ENCODE measurements at places on chromosomes 6 and 20.

DNA sequence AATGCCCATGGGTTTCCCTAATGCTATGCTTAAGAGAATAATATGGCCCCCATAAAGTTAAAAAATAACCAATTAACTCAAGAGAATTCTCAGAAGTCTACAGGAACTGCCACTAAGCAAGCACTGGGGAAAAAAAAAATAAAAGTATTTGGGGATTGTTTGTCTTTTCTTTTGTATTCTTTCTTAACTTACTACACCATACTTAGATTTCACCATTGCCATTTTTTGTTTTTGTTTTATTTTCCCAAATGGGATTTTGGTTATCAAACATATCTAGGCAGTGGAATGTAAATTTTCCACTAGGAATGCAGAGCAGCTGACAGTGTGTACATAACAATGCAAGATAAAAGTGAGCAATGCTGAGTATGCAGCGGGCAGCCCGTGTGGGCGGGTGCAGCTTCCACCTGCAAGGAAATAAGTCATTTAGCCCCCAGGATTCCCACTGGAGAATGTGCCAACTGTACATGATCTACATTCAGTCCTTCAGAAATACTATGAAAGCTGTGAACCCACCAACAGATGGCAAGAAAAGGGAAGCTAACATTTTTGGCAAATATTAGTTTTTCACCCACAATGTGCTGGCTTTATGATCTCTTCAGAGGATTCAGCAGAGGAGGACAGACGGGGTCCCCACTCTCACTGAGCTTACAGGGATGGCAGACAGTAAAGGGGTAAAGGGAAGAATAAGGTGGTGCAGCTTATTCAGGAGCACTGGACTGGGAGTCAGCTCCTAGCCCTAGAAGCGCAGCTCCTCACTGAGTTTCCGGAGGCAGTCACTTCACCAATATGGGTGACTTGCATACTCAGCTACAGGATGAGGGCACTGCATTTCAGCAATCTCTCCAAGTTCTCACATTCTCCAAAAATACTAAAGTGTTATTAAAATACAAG is 44.4 kb downstream of the DCDC2 start:
- DNase-seq = no peak

DNA sequence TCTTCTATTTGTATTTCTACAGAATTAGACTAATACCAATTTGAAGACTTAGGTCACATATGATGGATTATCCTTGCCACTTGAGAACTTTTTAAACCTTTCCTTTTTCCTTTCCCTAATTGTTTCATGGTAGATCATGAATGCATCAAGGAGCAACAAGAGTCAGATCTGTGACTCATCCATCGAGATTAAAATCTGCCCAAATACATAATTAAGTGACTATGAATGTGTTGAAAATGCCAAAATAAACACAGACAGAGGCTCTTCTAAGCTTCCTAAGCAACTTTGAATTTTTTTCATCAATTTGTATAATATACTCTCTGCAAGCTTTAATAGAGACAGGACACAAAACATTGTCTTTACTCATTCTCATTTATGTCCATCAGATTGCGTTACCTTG is 23.5 kb upstream of the HTR1E start:
- DNase-seq = no peak

DNA sequence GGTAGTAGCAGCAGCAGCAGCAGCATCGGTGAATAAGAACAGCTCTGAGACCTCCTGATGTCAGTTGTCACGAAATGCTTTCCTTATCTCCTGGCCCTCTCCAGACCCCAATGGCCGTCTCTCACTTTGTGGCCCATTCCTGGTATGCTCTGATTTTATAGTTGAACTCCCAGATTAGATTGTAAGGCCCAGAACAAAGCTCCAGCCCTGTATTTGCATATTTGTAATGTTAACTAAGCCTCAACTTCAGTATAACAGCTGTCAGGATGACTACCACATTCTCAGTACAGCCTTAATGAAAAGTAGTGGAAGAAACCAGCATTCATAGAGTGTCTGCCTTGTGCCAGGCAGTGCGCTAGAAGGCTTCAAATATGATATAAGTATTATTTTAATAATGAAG is 180.9 kb downstream of the SASH1 start:
- DNase-seq = no peak

DNA sequence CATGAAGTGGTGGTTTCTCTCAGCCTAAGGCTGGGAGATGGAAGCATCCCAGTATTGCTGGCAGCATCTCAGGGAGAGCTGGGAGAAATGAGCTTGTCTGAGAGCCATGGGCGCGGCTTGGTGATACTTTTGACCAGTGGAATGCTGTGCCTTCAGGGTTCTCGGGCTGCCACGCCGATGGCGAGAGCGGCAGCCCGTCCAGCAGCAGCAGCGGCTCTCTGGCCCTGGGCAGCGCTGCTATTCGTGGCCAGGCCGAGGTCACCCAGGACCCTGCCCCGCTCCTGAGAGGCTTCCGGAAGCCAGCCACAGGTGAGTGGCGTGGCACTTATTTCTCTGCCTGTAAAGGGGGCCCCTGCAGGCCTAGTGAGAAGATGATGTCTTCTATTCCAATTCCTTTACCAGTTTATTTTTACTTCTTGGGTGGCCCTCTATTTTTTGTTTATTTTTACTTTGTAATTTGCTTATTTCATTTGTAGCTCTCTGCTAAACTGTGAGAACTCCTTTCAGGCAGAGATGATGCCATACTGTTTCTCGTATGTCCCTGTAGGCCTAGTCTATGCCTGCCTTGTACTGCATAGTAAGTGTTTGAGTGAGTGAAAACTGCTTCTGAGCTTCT is 71.7 kb downstream of the ASXL1 start:
- DNase-seq = no peak

GRCh38 chr6:135479601-135480000 is 17.9 kb downstream of the AHI1 start:
- DNase-seq = no peak

- DNase-seq = no peak
Measured at GRCh38 chr6:105644073-105644489, 241.2 kb upstream of the PREP start.

GRCh38 chr20:50415021-50415515 is 95.1 kb upstream of the PTPN1 start:
- no peak for DNase-seq

GRCh38 chr6:44850312-44850711 is 462.8 kb downstream of the CDC5L start:
- no peak for DNase-seq

DNA sequence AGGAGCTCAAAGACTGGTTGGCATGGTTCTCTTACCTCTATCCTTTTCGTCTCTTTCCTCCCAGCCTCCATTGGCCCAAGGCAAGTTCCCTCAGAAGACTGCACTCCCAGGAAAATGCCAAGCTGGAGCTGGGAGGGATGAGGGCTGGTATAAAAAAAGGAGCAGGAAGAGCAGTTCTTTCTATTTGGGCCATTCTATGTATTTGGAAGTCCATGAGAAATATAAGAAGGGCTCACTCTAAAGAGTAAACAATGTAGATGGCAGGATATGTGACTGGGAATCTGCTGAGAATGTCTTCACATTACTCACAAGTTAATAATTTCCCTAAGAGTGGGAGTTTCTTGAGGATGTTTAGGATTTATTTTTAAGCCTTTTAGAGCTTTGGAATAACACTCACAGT is 36.6 kb upstream of the ADTRP start:
- no peak for DNase-seq

DNA sequence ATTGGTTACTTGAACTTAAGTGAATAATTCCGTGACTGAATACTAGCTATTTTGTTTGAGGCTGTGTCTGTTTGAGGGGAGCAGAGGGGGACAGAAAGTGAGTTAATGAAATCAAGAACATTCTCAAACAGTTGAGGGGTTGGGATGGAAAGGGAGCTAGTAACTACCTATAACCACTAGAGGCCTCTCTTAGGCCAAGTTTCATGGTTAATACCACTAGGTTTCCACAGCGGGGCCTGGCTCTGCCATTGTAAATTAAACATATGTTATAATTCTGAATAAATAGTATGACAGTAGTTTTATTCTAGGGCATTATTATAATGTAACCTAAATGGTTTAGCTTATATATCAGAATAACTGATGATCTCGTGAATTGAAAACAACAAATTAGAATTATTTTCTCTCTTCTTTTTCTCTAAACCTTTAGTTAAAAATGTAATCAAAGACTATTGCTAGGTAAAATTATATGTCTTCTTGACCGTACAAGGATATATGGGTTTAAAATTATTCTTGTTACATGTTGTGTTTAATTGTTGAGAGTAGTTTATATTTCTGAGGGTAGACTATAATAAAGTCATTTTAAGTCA is 108.1 kb downstream of the BCKDHB start:
- DNase-seq = no peak

DNA sequence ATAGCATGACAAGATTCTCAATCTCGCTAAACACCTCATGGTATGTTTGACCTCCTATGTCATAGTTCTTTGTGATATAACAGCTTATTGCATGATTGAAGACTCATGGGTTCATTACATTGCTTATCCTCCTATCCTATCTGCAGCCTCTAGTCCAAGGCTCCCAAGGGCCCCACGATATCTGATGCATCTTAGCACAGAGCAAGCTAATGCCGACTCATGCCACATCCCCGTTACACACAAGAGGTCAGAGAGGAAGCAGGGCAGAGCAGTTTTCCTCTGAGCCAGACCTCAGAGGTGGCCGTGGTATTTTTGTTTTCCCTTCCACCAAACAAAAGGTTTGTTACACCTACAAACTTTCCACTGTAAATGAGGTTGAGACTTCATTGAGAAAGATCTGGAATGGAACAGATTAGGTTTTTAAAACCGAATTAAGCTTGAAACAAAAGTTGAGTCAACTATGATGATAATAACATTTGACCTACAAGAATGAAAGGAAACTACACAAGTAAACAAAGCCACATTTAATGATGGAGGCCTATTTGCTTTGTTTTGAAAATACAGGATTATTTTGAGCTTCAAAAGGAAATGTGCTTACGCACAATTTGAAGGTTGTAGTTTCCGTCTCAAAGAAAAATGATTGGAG is 133.9 kb upstream of the MYLIP start:
- no peak for DNase-seq

DNA sequence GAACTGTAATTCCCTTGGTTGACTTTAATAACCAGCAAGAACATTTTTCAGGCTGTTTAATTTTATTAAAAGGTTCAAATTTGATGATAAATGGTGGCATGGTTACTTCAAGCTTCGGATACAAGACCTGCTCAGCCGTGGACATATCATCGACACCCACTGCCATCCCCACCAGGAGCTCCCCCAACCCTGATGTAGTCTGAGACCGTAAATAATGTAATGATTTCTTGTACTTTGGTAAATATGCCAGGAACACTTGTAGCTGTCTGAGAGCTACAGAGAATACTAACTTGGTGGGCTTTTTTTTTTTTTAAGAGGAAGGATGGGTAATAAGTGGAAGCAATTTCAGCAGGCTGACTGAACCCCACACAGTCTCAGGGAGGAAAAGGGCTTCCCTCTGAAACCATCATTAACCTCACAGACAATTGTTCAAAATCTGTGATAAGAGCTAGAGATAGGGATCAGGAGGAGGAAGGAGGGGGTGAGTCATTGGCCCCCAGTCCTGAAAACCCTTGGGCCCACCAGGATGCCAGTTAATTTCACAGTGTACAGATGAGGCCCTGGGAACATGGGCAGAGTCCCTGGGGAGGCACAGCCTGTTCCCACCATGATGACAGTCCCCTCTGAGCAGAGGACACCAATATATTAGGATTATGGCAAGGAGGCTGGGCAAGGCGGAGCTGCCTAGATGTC is 56.0 kb downstream of the APCDD1L start:
- DNase-seq = no peak

DNA sequence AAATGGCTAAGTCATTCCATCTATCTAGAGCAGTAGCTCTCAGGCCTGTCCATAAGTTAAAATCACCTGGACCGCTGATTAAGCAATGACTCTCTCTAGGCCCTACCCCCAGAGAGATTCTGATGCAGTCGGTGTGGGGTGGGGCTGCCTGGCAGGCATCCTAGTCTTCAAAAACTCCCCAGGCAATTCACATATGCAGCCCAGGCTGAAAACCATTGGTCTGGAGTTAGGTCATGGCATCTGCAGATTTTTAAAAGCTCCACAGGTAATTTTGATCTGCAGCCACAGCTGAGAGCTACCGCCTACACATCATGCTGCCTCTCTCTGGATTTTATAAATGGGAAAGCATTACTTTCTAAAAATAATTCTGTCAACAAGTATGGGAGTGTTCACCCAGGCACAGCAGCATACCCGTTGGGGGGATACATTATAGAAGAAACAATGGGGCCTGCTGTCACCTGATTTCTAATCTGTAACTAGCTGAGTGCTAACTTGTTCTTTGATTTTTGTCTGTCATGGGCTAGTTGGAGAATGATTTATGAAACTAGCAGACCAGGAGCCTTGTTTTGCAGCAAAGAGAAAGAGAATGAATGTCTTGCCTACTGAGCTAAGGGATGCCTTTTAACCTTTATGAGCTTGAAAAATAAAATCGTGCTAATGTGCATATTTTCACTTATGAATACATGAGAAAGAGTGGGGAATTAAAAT is 44.1 kb upstream of the ATXN1 start:
- no peak for DNase-seq

- no peak for DNase-seq
Measured at GRCh38 chr6:154304191-154304590, 52.4 kb downstream of the IPCEF1 start.

DNA sequence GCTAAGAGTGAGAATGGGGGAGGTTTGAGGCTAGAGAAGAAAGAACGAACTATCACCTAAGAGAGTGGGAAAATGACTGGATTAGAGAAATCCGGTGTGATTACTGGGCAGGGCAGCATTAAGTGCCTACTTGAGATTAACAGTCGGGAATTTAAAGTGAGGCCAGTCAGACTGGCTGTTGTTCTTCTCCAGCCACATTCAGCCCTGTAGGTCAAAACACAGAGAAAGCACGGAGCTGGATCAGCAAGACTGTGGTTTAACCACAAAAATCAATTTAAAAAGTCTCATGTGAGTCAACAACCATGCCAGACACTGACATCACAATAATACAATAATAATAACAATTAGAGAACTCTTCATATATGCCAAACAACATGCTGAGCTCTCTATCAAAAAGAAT is 301.9 kb upstream of the SGK1 start:
- DNase-seq = no peak

DNA sequence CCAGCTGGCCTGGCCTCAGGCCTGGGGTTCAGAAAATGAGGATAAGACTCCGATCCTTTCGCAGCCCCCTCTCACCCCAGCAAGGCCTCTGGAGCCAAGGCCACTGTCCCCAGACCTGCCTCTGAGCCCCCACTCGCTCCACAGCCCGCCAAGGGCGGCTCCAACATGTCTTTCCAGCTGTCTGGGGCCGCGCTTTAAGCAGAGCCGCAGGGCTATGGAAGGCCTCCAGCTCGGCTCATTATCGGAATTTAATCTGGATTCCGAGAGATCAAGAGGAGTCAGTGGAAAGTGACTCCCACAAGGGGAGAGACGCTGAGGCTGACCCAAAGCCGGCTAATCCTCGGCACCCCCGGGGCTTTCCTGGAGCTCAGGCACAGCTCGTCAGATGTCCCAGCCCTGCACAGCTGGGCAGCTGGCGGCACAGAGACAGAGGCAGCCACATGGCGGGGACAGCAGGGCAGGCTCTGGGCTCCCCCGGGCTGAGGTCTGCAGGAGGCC is 41.8 kb downstream of the BMP7 start:
- no peak for DNase-seq
